ENCODE measurements at places on chromosomes 3 and 15. TPM values are rescaled to one million over a fixed set of nuclear protein-coding genes. Genes with fewer than 3 reads are reported as not detected.

DNA sequence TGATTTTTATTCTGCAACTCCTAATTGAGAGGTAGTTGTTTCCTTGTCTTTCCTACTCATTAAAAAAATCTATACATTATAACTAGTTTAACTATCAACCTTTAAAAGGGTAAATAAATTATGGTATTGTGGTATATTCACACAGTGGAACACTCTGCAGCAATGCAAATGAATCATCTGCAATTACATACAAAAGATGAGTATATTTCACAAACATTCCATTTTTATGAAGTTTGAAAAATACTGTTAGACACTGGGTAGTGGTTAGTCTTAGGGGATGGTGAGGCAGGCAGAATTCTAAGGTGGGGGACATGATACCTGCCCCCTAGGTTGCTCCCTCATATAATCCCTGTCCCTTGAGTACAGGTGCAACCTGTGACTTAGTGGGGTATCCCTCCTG is 44.0 kb upstream of the MAGI1 start:
- no peak for DNase-seq

DNA sequence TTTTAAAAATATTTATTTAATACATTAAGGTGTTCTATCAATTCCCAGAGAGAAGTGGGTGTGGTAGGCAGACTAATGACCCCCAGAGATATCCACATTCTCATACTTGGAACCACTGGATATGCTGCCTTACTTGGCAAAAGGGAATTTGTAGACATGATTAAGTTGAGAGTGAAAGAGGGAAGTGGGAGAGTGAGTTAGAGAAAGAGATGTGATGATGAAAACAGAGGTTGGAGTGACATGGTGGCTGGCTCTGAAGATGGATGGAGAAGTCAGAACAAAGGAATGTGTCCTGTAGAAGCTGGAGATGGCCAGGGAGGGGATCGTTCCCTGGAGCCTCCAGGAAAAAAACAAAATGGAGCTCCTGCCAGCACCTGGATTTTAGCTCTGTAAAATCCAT is 32.0 kb downstream of the TNFAIP8L3 start:
- DNase-seq, result no peak

- no peak for DNase-seq
These were observed 23.7 kb upstream of the CD276 start for GRCh38 chr15:73660455-73660854.

GRCh38 chr3:158106766-158107471 is 699 bp upstream of the SHOX2 start:
- DNase-seq, result no peak

DNA sequence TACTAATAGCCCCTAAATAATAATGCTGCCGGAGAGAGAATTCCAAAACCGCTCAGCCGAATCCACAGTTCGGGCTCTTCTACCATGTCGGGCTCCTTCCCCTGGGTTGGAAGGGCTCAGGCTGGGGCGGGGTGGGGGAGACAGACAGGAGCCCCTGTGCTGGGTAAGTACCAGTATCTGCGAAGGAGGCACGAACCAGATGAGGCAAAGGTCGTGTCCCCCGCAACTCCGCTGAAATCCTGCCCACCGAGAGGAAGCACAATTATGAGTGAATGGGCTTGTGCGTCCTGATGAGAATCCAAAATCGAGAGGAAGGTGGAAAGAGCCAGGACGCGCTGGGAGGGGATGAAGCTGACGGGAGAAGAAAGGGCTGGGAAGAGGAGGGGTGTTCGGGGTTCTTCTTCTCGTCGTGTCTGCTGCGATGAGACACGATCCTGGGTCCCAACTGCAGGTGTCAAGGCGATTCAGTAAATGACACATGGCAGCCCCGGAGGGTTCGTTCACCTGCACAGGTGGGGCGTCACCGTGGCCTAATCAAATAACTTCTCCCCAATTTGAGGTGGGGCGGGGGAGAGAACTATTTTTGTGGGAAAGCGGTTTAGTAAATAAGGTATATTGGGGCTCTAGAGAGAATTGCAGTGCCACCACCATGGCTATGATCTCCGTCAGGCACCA is 707 bp upstream of the FAM81A start:
- DNase-seq, result no peak

DNA sequence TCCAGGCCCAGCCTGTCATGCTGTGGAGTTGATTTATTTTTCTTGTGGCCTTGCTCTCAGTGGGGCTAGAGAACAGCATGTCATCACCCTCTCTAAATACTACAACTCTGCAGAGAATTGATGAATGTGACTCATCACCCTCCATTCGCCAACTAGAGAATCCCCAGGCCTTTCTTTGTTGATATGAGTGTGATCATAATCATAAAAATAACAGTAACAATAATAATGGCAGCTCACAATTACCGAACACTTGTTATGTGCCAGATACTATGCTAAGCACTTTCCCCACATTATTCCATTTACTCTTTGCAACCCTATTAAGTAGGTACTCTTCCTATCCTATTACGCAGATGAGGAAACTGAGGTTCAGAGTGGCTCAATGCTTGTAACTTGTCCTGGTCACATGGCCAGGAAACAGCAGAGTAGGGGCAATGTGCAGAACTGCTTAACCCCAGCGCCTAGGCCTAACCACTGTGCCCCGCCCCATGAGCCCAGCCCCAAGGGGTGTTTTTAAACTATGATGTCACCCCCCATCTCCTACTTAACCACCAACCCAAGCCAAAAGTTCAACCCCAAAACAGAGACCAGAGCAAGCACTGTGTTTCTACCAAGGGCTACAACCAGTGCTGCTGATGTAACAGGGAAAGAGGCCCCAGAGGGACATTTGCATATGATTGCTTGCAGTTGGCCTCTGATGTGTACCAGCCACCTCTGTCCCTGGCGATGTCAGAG is 104.5 kb downstream of the ADCY5 start:
- DNase-seq, result no peak

GRCh38 chr3:50150863-50151686 is 4.0 kb upstream of the SEMA3F start:
- no peak for DNase-seq

- DNase-seq, result no peak
These were observed 99.4 kb downstream of the XRN1 start for GRCh38 chr3:142348460-142348859.

DNA sequence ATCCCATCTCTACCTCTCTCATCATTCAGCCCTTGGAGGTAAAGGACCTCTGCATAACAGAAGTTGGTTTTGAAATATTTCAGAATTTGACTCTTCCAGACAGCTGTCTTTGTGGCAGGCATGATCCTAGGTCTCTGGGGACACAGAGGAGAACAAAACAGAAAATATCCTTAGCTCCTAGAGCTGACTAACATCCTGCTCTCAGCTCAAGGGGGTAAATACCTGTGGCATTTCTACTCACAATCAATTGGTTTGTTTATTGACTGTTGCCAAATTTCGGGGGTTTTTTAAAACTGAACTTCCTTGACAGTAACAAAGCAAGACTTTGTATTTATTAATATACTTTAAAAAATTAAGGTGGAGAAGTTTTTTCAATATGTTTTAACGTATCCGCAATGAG is 78.8 kb downstream of the EOMES start:
- DNase-seq, result no peak

DNA sequence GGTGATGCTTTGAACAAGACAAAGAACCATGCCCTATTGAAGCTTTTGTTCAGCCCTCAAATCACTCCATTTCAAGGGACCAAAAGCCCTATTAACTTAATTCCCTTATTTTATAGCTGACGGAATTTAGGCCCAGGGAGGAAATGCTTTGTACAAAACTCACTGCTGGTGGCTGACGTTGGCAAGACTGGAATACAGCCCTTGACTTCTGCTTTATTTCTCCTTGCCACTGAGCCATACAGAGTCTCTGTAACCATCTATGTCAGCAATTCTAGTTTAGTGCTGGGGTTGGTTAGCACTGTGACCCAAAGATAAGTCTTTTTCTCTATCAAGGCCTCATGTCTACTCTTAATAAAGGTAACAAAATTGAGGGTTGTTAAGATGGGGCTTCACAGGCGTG is 316.1 kb upstream of the TPRG1 start:
- DNase-seq, result no peak

- peak; percentile 37 for DNase-seq
These were observed 35.0 kb upstream of the ABHD17C start for GRCh38 chr15:80660119-80660518.

DNA sequence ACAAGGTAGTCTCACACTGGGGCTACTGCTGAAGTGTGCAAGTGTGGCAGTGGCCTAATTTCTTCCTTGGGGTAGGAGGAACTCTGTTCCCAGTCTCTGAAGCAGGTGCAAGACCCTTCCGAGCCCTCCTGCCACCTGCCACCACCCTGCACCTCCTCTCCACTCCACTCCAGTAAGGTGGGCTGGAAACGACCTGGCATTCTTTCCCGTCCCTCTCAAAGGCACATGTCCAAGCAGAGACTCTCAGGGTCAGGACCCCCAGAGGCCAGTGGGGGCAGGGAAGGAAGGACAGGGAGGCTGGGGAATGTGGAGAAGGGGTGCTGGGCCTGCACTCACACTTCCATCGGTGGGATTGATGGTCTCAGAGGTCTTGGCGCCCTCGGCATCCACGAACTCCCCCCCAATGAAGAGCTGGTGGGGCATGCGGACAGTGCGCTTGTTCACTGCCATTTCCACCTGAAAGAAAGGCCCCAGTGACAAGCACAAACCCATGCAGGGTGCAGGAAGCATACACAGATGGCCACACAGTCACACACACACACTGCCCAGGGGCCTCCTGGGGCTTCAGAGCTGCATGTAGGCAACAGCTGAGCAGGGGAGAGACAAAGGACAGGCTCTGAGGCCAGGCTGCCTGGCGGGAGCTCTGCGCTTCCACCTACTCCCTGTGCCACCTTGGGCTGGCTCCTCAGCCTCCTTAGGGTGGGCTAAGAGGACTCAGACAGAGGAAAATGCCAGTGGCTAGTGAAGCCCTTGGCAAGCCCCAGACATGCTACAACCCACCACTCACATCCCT is 43.8 kb downstream of the ALDH1L1 start:
- DNase-seq, result peak; percentile 1

DNA sequence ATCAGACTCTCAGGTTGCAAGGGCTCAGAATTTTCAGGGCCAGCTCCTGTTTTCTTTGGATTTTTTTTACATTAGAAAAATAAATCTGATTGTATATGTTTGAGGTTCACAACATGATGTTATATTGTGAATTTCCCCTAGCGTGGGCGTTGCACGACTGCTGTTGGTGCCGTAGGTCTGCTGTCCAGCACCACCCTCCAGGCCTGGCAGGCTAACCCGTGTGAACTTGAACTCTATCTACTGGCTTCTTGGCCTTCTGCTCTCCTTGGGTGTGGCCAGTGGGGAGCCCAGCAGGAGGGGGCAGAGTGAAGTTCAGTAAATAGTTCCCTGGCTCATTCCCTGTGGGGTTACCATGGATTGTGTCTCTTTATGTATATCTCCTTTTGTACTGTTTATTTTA is 80.5 kb upstream of the RORA start:
- DNase-seq, result no peak

DNA sequence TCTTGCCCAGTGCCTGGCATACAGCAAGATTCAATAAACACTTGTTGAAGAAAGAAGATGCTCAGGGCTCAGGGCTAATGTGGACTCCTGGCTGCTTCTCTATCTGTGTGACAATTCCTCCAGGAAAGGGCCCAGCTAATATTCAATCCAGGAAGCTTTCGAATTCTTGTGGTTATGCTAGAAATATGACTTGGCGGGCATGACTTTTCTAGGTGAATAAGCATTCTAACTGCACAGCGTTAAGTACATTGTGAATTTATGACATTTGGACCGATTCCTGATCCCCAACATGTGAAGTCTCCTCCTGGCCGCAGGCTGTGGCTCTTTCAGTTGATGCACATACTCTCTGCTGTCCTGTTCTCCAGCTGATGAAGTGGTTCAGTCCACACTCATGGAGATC is 117.0 kb downstream of the IMPG2 start:
- no peak for DNase-seq

DNA sequence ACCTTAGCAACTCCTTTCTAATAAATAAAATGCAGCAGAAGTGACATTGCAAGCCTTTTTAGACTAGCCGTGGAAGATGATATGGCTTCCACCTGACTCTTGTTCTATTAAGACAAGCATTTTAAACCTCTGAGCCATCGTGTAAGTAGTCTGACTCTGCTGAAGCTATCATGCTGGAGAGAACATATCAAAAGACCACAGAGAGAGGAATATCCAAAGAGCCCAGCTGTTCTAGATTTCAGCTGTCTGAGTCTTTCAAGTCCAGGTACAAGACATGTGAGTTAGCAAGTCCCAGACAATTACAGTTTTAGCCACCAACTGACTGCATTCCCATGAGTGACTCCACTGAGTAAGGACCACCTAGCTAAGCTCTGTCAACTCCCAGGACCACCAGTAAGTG is 517.0 kb upstream of the NAALADL2 start:
- DNase-seq, result no peak

GRCh38 chr3:27271890-27272289 is 97.3 kb downstream of the NEK10 start:
- DNase-seq, result no peak

GRCh38 chr3:148309390-148310035 is 388.2 kb upstream of the AGTR1 start:
- DNase-seq, result peak; percentile 52

DNA sequence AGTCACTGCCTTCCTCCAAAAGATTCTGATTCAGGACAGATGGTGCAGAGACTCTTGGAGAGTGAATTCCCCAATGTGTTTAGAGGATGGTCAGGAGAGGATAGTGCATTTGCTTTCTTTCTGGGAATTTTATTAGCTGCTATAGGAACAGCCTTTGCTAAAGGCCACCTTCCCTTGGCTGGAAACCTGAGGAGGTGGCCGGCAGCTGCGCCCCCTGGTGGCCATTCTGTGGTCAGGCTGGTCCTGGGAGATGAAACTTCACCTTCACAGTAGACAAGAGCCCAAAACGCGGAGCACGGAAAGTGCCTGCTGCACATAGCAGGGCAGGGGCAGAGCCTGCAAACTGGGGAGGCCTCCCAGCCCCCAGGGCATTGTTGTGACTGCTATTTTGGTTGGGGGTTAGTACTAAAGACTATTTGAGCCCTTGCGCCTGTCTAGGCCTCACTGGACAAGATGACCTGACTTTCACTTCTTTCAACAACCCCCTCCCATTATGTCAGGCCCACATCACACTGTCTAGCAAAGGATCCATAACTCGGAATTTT is 34.3 kb downstream of the SEC22C start:
- peak; percentile 65 for DNase-seq

DNA sequence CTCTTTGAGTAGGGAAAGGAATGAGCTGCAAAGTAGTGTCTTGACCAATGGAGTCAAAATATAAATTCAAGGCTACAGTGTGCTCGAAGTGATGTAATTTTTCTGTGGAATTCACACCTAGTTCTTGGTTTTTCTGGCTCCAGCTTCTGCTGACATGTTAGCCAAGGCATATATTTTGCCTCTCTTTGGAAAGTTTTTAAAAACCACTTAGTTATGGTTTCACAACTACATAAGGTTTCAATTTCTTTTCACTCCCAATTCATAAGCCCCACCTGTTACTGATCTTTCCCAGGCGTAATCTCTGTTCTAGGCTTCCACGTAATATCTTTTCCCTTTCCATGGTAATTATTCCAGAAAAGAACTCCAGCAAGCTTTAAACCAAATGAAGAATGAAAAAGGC is 46.9 kb downstream of the GADL1 start:
- no peak for DNase-seq

Gene SLC15A2
- 2.3 TPM for total RNA-seq

Gene LOXL1
- 14.5 TPM for total RNA-seq

Gene NOX5
- total RNA-seq, result 0.26 TPM

Gene CHRNA3
- 0.52 TPM for total RNA-seq

Gene DUOXA2
- not detected for total RNA-seq

Gene IL17RB
- total RNA-seq, result 17.6 TPM

Gene XYLB
- 7.8 TPM for total RNA-seq

Gene SLC9C1
- total RNA-seq, result not detected

Gene EPHB1
- not detected for total RNA-seq

Gene IQCF5
- not detected for total RNA-seq

Gene STARD5
- 1.3 TPM for total RNA-seq

Gene TMEM89
- total RNA-seq, result not detected
